ENCODE measurements at places on chromosomes 16 and 17.

DNA sequence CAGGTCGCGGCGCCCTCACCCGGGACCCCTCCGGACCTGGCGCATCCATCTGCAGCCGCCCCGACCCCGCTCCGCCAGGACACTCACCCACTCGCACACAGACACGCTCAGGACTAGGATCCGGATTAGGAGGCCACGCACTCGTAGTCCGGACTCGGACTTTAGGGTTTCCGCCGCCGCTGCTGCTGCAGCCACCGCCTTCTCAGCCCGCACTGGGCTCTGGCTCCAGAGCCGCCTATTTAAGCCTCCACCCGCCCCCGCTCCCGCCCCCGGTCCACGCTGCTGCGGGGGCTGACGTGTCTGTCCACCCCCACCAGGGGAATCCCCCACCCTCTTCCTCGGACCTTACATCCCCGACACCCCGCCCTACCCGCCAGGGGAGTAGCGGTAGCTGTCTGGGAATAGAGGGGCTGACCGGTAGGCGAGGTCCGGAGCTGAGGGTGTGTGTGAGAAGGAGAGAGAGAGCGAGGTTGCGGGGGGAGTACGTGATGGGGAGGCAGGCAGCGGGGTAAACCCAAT lies at the start of gene RRAD:
RRAD (minus strand) TSS at position 214 of the 519 bp plus-strand sequence. CDS start 356 bp downstream, outside the sequence.
- DNase-seq = no peak

DNA sequence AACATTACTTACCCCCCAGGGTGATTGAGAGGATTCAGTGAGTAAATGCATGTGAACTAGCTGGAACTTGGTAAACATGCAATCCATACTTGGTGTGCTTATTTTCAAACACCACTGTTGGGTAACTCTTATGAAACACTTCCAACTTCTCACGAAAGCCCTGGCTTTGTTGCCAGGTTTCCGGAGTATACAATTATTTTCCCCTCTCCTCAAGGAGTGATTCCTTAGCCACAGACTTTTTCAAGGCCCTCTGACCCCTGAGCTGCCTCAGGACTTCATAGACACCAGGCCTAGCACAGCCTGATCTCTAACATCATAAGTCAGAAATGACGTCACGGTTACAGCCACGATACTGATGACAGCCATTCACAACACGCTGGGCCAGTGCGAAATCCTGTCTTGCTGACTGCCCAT lies 27.6 kb downstream of the HSD17B2 start:
- DNase-seq = no peak

DNA sequence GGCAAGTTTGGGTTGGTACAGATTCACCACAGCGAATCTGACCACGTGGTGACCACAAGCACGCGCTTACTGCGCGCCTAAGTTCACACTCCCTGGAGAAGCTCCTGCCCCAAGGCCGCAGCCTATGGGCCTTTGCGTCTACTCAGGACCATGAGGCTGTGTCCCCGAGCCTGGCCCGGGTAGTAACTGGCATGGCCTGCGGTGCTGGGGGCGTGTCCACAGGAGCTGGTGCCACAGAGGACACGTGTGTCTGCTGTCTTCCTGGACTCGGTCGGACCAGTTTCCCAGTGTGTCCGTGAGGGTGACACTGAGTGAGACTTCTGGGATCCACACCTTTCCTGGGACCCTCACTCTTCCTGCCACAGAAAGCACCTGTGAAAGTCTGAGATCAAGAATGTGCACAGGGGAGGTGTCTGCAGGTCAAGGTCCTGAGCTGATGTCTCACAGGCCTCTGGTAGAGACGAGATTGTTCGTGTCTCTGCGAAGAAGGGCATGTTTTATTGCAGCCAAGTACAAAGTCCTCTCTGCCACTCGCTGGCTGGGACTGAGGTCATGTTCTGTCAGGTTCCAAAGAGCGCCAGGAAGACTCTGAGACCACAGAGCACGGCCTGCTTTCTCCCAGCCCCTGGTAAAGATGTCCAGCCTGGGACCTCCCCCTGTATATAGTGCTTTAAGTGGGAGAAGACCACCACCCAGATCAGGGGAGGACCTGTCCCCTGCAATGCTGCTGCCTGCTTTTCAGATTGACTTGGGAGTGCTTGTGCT lies 25.2 kb upstream of the CAPN15 start:
- no peak for DNase-seq

DNA sequence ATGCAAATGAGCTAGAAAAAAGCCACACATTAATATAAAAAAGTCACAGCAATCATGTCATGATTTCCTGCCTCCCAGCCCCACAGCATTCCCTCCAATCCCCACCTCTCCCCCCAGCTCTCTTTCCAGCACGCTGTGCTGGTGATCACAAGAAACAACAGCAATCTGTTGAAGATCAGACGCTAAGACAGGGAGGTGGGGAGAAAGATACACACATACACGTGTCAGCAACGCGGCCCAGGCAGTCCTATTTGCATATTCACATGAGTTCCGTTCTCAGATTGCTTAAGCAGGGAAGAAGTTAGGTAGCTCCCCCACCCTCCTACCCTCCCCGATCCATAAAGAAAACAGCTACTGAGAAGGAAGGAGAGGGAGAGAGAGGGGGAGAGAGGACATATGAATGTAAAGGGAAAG lies 405.5 kb upstream of the PSMD7 start:
- no peak for DNase-seq

DNA sequence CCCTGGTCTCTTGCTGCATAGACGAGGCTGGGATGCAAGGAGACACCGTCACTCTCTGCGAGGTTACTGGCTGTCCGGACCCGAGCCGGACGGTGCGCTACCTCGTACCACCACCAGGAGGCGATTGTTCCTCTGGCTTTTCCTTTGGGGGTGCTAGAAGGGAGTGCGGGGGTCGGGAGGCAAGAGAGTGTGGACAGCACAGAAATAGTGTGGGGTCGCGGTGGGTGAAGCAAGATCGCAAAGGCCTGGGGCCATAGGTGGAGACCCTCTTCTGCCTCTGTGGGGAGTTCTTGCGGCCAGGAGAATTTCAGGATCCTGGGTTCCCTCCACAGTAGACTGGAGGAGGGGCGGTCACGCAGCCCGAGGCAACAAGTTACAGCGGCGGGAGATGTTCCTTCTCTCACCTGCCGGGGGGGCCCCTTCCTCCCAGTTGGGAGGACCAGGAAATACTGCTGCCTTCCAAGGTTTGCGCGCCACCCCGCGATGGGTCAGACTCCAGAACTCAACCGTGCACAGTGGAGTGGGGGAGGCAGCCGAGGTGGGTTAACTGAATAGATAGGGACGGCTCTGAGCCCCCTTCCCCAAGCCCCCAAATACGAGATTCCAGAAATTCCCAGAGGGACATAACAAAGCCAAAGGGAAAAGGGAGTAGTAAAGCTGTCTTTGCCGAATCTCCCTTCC lies 6.9 kb downstream of the PHOSPHO1 start:
- DNase-seq = peak; percentile 51

GRCh38 chr17:82791532-82791931 lies 39.7 kb downstream of the TBCD start:
- DNase-seq = no peak

GRCh38 chr16:49462362-49462988 lies 88.9 kb downstream of the C16orf78 start:
- DNase-seq = peak; percentile 60

- no peak for DNase-seq
Measured at GRCh38 chr16:22915003-22915402, 101.0 kb downstream of the HS3ST2 start.

GRCh38 chr17:76005263-76006149 lies 4.9 kb downstream of the CDK3 start:
- peak; percentile 66 for DNase-seq
